ENCODE measurements at places on chromosomes 13 and 19.

DNA sequence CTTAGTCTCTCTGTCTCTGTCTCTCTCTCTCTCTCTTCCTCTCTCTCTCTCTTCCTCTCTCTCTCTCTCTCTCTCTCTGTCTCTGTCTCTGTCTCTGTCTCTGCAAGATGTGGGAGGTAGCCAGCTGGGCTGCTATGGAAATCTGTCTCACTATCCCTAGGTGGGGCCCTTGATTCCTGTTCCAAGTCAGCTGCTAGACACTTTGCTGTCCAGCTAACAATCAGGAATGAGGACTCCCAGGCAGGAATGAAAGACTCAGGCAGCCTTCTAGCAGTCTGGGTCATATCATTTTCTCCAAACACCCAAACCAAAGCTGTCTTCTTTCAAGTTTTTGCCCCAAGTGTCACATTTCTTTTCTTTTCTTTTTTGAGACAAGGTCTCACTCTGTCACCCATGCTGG, 23.2 kb downstream of the CATSPERD start:
- DNase-seq, result peak; percentile 6

DNA sequence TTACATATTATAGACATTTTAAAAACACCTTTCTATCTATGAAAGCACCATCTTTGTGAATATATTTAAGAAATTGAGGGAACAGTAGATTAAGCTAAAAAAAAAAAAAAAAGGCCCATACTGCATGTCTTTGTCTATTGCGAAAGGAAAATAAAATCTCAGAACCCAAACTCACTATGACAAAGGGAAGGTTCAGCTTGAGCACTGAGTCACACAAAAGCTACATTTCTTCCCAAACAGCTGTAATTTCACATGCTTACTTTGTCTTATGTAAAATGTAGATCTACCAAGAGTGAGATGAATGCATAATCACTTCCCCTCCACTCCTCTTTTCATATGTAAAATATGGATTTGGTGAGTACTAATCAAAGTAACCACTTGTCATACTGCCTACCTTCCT, 640.1 kb upstream of the KLF12 start:
- peak; percentile 44 for DNase-seq

GRCh38 chr13:113667771-113668490, 912 bp downstream of the GRK1 start:
- no peak for DNase-seq

DNA sequence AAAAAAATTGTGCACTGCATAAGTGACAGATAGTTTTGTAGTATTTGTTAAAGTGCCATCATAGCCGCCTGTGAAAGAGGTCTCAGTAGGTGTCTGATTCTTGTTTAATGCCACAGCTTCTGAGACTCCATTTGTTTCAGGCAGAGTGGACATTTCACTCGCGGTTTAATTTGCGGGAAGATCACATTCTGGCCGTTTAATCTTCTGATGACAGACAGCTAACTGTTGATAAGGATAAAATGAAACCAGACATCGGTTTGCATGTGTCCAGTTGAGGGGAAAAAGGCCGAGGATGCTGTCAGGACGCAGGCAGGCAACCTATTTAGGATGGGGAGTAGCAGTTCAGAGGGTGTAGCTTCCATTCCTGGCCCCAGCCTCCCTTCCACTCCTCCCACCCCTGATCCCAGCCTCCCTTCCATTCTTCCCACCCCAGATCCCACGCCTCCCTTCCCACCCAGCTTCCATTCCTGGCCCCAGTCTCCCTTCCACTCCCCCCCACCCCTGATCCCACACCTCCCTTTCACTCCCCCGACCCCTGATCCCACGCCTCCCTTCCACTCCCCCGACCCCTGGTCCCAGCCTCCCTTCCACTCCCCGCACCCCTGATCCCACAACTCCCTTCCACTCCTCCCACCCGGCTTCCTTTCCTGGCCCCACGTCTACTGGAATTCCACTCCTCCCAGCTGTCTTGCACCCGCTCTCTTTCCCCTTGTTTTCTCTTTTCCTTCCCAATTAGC, 23.8 kb downstream of the ATP11A start:
- DNase-seq, result no peak

- DNase-seq, result no peak
Measured at GRCh38 chr13:88136098-88136790, 465.1 kb downstream of the SLITRK5 start.

GRCh38 chr19:17579661-17580244, 24.3 kb downstream of the COLGALT1 start:
- DNase-seq, result peak; percentile 73

- no peak for DNase-seq
Measured at GRCh38 chr13:108323031-108323430, 53.5 kb downstream of the TNFSF13B start.

DNA sequence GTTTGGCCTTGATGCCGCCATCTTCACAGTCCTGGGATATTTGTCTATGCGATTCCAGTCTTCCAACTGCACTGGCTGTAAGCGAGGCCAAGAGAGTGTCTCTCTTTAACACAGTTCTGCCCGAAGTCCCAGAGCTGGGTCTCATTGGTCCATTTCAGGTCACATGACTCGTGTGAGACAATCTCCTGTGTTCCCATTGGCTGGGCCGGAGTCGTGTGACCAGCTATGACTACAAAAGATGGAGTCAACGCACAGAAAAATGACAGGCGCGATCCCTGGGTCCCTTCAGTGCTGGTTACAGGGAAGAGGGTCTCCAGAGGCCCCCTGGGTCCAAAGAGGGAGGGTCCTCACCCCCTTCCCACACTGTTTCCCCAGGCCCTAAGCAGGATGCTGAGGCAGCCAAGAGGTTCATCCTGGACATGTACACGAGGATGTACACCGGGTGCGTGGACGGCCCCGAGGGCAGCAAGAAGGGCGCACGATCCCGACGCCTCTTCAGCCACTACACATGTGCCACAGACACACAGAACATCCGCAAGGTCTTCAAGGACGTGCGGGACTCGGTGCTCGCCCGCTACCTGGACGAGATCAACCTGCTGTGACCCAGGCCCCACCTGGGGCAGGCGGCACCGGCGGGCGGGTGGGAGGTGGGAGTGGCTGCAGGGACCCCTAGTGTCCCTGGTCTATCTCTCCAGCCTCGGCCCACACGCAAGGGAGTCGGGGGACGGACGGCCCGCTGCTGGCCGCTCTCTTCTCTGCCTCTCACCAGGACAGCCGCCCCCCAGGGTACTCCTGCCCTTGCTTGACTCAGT, 15.9 kb upstream of the S1PR4 start:
- peak; percentile 29 for DNase-seq

GRCh38 chr13:49455007-49455398, 10.9 kb downstream of the SETDB2 start:
- DNase-seq, result no peak
